EH (cell line): ENCODE measurements at places on chromosomes 7 and 10.

- no peak for DNase-seq
These were observed 455.9 kb downstream of the TYW1 start for GRCh38 chr7:67452516-67453026.

GRCh38 chr7:47327698-47328391, 254.1 kb downstream of the TNS3 start:
- DNase-seq, result peak; percentile 94

GRCh38 chr7:50828116-50828515, 45.4 kb upstream of the GRB10 start:
- no peak for DNase-seq

GRCh38 chr10:71773221-71773971, at the start of gene VSIR:
Gene VSIR, minus strand, starts transcription at chr10:71773520. Its CDS starts 81 bp downstream, at chr10:71773439.
- DNase-seq, result peak; percentile 82

DNA sequence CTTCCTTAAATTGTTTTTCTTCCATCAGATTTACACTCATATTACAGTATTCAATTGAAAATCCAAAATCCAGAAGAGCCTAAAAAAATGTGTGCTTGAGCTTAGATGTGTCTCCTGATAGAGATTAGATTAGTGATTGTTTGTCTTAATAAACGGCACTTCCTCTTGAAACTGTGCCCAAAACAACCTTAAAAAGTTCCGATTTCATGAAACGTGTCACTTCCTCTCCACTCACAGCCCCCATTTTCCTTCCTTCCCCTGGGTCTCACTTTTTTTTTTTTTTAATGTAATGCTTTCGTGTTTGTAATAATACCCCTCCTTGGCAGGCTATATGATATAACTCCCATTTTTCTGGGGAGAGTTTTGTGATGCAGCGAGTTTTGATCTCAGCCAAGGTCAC, 114.8 kb upstream of the ADO start:
- DNase-seq, result no peak

DNA sequence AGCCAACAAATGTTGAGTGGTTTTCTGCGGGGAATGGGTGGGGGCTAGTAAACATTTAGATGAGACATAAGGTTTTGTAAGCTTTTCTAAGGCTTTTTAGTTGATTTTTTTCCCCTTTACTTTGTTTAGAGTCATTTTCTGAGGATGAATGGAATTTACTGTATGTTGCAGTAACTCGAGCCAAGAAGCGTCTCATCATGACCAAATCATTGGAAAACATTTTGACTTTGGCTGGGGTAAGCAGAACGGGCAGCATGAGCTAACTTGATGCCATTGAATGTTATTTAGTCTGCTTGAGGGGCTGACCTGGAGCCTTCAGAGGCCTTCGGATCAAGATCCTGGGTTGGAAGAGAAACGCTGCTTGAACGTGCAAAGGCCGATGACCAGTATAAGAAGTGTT, 37.3 kb downstream of the FBH1 start:
- DNase-seq, result peak; percentile 74

- peak; percentile 53 for DNase-seq
These were observed 572 bp downstream of the CHST12 start for GRCh38 chr7:2403718-2404648.
